EH (cell line): ENCODE measurements at places on chromosomes 5 and 9.

DNA sequence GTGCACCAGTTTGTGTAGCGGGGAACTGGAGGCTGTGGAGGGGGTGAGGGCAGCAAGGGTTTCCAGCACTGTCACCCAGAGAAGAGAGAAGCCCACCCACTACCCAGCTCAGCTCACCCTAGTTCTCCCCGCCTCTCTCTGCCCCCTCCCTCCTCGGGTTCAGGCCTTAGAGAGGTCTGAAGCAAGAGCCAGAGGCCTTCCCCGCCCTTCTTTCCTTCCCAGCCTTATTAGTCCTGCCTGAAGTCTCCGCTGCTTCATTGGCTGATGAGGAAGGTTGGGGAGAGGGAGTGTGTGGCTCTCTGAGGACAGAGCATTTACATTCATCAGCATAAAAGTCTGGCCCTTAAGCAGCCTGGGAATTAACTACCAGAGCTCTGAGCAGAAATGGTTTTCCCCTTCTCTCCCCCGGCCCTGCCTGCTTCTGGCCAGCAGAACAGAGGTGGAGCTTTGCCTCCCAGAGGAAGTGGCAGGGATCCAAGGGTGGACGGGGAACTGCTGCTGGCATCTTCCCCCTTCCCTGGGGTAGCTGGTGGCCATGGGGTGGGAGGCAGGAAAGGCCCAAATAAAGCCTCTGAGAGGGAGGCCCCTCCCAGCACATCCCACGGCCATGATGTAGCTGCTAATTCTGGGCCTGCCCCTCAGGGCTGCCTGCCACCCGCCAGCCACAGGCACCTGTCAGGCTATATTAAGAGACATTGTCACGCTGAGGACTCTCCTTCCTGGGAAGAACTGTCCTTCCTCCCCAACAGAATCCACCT, 4.1 kb downstream of the DNAJB5 start:
- DNase-seq: peak; percentile 70

DNA sequence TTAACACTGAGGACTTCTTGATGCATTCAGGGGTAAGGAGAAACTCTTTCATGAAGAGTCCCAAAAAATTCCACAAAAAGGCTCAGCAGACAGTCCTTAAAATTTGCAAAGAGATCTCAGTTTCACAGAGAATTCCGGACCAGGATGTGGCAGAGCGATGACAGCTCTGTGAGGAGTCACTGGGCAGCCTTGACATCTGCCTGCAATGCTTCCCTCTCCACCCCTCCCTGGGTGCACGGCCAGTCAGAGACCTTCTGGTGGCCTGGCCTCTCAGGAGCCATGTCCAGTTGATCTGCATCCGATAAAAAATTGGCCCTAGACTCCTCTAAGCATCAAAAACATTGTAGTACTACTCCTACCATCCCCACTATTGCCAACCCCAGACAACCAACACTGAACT, 76.8 kb downstream of the MACROH2A1 start:
- no peak for DNase-seq

- no peak for DNase-seq
Observed at GRCh38 chr5:470961-471749, 28.2 kb downstream of the EXOC3 start.

- DNase-seq: no peak
Observed at GRCh38 chr9:87075537-87075936, 128.2 kb upstream of the GAS1 start.

DNA sequence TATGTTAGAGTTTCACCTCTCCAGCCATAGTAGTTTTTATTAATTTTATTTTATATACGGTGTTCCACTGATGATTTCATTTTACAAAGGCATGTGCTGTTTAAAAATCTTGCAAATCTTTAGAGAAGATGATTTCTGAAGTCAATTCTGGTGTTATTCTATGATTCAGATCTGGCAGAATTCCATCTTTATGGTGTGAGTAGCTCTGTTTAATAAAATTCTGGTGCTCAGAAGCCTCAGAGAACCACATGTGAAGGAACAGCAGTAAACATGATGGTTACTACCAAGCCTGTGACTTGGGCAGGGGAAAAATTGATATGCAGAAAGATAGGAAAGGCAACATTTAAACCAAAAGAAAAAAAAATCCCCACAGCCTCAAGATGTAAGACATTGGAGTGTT, 299.7 kb downstream of the NPR3 start:
- peak; percentile 69 for DNase-seq

DNA sequence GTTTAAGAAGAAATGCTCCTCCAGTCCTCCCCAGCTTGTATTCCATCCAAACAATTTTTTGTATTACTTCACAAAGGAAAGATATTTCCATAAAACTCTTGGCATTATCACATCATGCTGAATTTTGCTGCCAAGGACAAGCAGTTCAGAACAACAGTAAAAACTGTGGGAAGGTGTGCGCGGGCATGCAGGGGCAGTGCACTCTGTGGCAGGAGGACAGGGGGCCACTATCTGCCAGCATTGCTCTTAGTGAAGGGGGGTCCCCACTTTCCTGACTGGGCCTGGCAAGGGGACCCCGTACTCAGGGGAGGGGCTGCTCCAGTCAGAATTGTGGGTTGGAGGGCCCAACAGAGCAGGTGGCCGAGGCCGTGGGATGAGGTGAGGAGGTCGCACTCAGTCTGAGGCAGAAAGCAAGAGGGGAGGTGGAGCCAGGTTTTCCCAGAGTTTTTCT, 32.8 kb downstream of the ANGPTL2 start:
- no peak for DNase-seq

DNA sequence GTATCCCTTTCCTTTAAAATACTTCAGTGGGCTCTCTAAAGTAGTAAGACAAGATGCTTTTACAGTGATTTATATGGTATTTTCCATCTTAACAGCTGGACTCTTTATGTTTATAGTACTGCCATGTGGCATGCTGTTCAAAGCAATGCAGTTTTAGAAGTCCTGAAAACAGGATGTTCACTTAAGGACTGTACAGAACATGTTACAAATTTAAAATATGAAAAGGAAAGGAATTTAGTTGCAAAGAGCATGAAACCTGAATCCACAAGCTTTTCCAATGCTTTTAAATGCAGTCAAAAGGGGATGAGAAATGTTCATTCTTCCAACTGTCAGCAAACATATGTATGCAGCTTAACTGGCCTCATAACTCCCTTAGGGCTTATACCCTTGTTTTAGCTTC, 580.2 kb downstream of the EFNA5 start:
- DNase-seq: no peak
